Hematopoietic multipotent progenitor cell treated with erythropoietin and hydrocortisone succinate and interleukin-3 and kit ligand, for 6 days (in vitro differentiated cells): ENCODE measurements at places on chromosomes 7 and 10.
A peak's percentile ranks its signal among the peaks of the same experiment; 100 is the strongest.

DNA sequence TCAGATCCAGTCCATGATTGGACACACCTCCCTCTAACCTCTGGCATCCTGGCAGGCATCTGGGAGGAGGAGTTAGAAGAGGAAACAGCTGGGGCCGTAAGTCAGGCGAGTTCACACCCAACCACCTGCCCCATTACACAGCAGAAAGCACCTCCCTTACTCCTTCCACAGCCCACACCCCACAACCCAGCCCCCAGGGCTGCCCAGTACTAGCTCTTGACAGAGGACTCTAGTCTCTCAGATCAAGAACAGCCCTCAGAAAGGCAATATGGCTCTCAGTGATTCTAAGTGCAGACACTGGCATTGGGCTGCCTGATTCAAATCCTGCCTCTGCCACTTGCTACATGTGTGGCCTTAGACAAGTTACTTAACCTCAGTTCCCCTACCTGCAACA lies 34.1 kb downstream of the KCNMA1 start:
- DNase-seq: peak; percentile 33

DNA sequence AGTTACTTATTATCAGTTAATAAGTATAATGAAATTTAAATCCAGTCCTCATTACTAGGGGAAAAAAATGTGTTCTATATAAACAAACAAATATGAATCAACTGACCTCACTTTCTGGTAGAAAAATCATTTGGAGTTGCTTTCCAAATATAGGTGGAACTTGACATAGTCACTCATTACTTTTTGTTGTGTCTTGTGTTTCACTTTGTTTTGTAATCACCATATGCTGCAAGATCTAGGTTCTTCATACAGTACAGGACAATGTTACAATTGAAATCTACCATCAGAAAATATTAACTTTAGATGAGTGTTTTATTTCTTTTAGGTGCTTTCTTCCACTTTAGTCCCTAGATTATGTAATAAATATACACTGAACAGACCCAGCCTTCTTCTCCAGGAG lies 16.9 kb downstream of the TFEC start:
- DNase-seq: no peak

- DNase-seq: no peak
These were observed 660.7 kb downstream of the PARD3 start for GRCh38 chr10:34154383-34154900.

- no peak for DNase-seq
These were observed 99.4 kb upstream of the PODXL start for GRCh38 chr7:131655866-131656265.

DNA sequence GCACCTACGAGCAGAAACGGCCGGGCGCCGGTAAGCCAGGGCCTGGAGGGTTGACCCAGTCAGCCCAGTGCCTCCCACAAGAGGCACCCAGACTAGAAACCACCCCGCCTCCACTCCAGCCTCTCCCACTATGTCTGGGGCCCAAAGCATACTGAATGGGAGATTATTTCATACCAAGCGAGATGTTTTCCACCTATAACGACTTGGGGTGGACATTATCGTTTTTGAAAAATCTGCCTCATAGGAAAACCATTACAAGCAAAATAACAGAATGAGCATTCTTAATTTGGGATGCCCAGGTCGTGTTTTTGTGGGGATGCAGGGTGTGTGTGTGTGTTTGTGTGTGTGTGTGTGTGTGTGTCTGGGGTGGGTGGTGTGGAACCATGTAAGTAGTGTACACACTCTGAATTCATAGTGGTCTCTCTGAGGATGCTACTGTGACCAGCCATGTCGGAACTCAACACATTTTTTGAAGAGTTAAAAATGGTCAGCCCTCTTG lies 1.6 kb downstream of the HOXA6 start:
- no peak for DNase-seq

DNA sequence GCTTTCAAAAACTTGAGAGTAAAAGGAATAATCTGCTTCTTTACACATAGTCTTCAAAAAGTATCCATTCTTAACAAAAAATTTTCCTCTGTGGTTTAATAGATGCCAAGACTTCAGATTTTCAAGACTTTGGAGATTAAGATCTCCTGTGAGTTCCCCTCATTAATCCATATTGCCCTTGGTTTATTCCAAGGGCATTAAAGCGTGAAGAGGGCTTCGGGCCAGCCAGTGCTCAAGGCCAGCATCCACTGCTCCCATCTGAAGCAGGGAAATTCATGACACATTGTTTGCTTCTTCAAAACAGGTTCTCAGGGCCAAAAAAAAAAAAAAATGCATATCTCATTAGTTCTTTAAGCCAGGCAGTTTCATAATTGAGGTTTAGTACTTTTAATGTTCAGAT lies 137.3 kb upstream of the RHOBTB1 start:
- DNase-seq: no peak

- no peak for DNase-seq
These were observed 12.7 kb downstream of the KMT2E start for GRCh38 chr7:105026750-105027149.
